Skin of body (tissue), 3 donors: ENCODE measurements at places on chromosomes 12 and 14. TPM values are rescaled to one million over a fixed set of nuclear protein-coding genes. Genes with fewer than 3 reads are reported as not detected.

ACTR10 gene
- 65.6 TPM for total RNA-seq

DNA sequence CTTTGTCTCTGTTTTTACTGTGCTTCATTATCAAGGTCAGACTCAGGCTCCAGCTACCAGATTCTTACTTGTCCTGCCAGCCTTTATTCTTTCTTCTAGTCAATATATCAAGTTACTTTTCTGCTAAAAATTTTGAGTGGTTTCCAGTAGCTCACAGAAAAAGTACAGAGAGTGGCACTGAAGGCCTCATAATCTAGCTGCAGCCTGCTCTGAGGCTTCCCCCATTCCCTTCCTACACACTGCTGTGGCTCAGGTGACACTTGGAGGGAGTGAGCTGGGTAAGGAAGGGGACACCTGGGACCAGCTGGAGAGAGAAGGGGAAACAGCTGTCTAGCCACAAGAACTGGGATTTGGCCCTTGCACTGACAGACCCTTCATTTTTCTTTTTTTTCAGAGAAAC, 25.4 kb downstream of the TTC6 start:
- DNase-seq: no peak

- no peak for DNase-seq
These were observed 24.0 kb downstream of the FAM222A start for GRCh38 chr12:109737631-109738030.

PTCSC3 gene
- total RNA-seq: not detected

DNA sequence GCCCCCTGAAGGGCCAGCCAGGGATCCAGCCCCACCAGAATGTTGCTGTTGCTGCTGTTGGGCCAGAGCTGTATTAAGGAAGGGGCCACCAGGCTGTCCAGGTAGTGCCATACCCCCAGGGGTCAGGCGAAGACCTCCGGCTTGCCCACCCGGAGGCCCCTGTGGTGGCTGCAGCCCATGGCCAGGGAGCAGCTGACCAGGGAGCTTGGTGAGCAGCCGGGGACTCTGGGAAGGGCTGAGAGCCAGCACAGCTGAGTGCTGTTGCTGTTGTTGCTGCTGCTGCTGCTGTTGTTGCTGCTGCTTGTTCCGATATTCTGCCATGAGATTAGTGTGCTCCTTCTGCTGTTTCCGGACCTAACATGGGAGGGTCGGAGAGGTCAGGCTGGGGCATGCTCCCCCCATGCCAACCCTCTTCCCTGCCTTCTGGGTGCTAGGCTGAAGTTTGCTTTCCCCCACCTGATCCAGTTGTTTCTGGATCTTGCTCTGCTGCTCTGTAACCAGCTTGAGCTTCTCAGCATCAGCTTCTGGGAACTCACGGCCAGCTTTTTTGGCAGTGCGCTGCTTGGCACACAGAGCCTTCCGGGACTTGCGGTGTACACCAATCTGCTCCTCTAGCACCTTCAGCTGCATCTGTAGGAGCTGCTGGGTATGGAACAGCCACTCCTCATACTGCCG, 15.2 kb upstream of the PRKAG1 start:
- DNase-seq: no peak
